IPS DF 6.9 (cell line): ENCODE measurements at places on chromosomes 6 and 20.

- no peak for DNase-seq
These were observed 355.3 kb downstream of the RNF144B start for GRCh38 chr6:18742406-18742805.

GRCh38 chr6:44338228-44339122 lies 4.0 kb upstream of the SPATS1 start:
- peak; percentile 60 for DNase-seq

DNA sequence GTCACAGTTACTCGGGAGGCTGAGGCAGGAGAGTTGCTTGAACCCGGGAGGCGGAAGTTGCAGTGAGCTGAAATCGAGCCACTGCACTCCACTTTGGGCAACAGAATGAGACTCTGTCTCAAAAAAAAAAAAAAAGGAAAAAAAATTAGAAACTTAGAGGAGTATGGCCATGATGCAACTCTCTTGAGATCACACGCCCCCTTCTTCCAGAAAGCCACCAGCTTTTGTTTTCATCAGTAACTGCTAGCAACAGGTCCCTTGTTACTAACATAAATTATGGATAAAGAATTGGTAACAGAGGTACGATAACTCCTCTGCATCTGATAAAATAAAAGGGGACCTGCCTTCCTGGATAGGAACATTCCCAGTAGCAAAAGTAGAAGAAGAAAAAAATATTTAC lies 308.2 kb downstream of the CD83 start:
- no peak for DNase-seq

- no peak for DNase-seq
These were observed 2.5 kb upstream of the STX7 start for GRCh38 chr6:132515386-132515785.

DNA sequence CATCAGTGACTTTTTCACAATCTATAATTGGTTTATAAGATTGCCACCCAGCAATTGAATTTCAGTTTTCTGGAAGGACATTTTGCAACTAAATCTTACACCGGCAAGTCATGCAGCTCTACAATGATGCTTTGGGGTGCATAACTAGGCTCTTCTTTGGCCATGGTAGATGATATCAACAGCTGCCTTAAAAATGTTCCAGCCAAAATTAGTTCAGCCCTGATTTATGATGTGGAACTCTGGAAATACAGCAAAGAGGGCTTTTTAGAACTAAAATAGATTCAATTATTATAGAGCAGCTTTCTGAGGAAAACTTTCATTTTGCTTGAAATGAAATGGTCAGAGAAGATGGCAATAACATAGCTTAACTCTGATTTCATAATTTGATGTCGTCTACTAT lies 18.4 kb upstream of the MCM9 start:
- DNase-seq: no peak

- DNase-seq: no peak
These were observed 38.4 kb downstream of the RRBP1 start for GRCh38 chr20:17643531-17644188.

DNA sequence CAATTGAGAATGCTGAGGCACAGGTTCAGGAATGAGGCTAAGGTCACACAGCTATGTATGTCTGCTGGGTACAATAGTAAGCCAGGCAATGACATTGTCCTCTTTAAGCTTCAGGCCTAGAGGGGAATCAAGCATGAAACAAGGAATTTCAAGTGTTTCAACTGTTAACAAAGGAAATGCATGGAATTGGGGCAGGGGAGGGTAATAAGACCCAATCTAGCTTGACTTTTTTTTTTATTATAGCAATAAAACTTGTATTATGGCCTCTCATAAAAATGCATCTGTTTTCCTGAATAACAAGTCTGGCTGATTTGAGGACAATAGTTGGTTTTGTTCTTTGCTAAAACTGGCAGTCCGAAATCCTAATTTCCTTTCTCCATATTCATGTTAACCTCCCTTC lies 336.7 kb downstream of the CBLN4 start:
- no peak for DNase-seq

DNA sequence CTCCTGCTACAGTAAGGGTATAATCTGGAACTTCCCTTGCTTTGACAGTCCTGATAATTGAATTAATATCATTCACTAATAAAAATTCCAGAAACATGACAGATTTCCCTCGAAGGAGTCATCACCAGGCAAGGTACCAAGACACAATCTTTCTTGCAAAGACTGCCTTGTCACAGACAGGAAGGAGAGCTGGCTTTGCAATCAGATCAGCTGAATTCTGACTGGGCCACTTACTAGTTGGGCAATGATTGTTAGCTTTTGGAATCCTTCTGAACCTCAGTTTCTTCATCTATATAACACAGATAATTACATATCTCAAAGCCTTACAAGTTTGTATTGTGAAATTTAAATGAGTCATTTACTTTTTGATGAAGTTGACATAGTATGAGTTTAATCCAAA lies 344.2 kb downstream of the RFPL4B start:
- DNase-seq: no peak

- no peak for DNase-seq
These were observed 63.2 kb downstream of the PYGB start for GRCh38 chr20:25310921-25311728.

DNA sequence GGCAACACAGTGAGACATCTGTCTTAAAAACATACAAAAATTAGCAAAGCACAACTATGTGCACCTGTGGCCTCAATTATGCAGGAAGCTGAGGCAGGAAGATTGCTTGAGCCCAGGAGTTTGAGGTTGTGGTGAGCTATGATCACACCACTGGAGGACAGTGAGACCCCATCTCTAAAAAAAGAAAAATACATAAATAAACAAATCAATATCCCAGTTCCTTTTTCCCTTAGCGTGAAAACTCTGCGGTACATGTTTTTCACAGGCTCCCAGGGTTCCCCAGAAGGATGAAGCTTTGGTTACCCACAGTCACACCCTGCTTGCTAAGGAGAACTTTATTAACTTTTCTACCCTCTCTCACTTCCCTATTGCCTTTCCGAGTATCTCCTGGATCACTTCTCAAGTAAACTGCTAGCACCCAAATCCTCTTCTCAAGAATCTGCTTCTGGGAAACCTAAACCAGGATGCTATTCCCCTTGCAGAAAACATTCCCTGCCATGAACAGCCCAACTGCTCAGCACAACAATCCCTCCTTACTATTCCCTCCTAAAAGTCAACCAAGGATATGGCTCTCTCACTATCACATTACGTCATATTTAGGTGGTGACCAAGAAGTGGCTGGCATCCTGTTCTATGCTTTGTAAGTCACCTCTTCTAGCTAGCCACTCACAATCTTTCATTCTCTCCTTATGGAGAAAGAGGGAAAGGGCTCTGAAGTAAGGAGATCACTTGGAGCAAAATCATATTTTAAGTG lies 122.4 kb downstream of the IPCEF1 start:
- DNase-seq: no peak

GRCh38 chr6:36129941-36130666 lies at the start of gene MAPK13:
Gene MAPK13 (plus strand): TSS chr6:36130513. CDS start chr6:36130583, 70 bp downstream.
- no peak for DNase-seq

- no peak for DNase-seq
These were observed 2.8 kb downstream of the SOX4 start for GRCh38 chr6:21596145-21596948.

DNA sequence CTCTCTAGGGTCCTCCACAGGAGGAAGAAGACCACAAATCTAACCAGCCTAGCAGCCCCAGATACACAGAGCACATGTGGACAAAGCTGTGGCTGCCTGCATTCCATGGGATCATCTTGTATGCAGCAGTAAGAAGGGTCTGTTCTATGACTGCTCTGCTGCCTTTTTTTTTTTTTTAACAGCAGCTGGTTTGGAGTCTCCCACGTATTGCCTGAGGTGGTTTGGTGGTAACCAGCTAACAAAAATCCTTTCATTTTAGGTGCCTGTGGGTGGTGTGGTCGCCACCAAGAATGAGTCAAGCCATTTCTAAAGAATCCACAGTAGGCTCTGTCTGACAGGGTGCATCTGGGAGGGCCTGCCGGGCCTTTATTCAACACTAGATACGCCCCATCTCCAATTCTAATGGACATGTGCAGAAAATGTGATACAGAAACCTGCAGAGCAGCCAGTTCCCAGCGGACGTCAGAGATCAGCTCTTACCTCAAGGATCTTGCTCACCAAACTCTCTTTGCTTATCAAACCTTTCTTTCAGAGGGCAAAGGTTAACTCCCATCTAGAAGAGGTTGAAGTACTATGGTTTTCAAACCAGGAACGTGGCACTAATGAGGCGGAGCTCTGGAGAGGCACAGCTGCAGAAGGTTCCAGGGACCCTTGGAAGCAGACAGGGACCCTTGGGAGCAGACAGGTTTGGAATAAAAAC lies 32.0 kb downstream of the GNAS-AS1 start:
- no peak for DNase-seq

GRCh38 chr6:169253337-169254238 lies at the start of gene THBS2:
Gene THBS2 (minus strand): TSS chr6:169253846. CDS start chr6:169250784, 3,062 bp downstream.
- no peak for DNase-seq

DNA sequence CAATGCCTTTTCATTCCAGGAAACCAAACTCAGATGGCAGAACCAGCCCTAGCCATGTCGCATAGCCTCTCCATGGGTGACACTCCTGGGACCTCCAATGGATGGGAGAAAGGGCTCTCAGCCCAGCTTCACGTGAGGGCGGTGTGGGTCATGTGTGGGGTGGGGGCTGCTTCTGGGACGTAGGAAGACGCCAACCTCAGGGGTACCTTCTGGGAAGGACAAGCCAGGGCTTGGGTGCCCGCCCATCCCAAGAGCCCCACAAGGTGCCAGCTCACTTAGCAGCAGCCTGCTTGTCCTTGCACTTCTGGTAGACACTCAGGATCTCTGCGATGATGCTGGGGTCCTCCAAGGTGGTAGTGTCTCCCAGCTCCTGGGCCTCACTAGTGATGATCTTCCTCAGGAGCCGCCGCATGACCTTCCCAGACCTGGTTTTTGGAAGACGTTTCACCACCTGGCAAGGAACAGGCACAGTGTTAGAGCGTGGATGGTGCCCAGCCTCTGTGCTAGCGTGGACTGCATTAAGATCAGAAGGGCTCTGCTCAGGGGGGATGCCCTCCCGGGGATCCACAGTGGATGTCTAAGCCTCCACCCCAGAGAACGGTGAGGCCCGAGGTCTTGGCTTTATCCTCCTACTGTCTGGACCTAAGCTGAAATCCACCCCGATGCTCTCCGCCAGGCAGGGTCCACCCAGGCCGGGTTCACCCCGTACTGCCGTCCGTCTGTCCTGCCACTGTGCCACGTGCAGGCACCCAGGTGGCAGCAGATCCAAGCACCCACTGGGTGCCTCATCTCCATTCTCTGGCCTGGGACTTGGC lies 15.1 kb upstream of the APMAP start:
- DNase-seq: no peak

DNA sequence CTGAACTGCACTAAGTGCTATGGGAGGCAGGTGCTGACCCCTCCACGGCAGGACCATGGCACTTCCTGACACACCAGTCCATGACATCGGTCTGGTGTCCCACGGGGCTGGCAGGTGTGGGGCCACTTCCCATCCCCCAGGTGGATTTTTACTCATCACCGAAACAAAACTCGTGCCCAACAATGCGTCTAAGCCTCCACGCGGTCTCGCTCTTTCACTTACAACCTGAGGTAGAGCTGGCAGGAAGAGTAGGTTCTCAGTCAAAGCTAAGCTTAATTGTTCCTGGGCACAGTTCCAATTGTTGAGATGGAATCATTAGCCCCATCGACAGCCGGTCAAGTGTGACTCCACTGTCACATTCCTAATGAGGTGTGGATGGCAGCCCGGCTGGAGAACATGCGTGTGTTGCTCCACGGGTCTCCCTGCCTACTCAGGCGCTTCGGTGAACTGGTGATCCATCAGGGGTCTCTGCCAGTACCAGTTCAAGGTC lies 125.7 kb downstream of the SLC23A2 start:
- no peak for DNase-seq

DNA sequence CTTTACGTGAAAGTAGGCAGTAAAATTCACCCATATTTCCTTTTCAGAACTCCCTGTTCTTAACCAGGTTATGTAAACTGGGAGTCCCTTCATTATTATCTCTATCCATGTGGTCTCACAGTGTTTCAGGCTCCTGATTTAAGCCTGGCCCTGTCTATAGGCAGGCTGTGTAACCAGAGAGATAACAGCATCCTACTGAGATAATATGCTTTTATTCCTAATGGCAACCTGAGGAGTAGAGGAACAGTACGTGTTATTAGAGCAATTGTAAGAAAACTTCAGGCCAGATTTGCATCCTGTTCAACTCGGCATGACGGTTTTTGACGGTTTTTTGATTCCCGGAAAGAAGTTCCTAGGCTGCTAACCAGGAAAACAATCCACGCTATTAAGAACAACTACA lies 16.9 kb downstream of the FUT9 start:
- no peak for DNase-seq

- DNase-seq: no peak
These were observed 4.7 kb downstream of the UBE2J1 start for GRCh38 chr6:89347825-89348224.

DNA sequence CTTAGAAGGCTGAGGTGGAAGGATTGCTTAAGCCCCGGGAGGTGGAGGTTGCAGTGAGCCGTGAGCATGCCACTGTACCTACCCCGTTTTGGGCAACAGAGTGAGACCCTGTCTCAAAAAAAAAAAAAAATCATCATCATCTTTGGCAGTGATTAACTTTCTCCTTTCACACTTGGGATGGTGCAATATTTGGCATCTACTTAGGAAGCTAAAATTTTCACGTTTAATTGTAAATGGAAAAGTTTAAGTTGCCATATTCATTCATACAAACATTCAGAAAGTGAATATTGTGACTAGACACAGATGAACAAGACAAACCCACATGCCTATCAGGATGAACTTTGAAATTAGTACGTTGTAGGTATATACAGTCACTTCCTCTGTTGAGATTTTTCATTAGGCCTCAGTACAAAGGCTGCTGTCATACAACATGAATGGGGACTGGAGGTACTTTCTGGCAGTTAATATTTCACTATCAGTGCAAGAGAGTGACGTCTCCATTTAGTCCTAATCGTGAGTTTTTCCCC lies 10.3 kb downstream of the TOP1 start:
- DNase-seq: no peak

DNA sequence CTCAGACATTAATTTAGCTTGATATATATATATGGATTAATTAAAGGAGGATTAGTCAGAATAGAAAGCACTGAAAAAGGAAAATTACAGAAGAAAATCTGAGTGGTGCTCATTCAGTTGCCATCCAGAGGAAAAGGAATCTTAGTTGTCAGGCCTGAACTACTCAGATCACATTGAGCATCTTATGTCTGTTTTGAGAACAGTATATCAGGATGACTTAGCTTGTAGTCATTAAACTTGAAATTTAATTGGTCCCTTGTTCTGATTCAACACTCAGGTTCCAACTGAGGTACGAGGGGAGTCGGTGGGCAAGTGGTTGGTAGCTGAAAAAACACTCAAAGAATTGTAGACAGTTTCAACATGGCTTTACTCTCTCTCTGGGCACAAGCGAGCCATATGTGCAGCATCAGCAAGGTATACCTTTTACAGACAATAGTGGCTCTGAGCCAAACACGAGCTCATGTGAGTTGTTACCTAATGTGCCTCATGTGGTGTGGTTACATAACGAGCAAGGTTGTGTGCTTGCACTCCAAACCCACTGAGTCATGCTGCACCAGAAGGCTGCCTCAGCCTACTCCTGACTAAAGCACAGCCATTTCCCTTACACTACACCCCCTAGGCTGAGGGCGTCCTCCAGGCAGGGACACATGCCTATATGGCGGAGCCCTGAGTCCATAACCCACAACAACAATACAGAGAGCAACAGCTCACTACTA lies 73.0 kb upstream of the HMGN3 start:
- no peak for DNase-seq

GRCh38 chr6:108268845-108269244 lies 8.0 kb upstream of the SNX3 start:
- DNase-seq: no peak

GRCh38 chr6:105588123-105588710 lies 185.3 kb upstream of the PREP start:
- DNase-seq: no peak

GRCh38 chr6:168864541-168865460 lies 388.8 kb downstream of the THBS2 start:
- no peak for DNase-seq

GRCh38 chr6:25172819-25173218 lies 106.4 kb upstream of the CARMIL1 start:
- DNase-seq: no peak
